ENCODE measurements at places on chromosomes 12 and 14.

DNA sequence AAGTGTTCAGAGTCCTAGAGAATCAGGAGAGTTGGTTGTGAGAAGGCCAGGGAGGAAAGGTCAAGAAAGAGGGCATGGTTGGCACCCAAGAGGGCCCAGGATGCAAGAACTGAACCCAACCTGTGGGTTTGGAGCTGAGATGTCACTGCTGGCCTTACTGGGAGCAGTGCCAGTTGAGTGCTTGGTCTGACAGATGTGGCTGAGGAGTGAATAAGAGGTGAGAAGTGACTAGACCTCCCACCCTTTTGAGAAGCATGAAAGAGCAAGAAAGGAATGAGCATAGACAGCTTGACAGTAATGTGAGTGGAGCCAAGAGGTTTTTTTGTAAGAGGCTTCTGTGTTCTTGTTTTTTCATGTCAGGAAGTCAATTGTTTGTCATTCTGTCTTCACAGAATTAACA, 95.3 kb downstream of the FGD4 start:
- no peaks in the 10 kb centered on the region for H3K4me1 ChIP-seq
- H3K27ac ChIP-seq: no peak overlapping the region
- no peaks in the 10 kb centered on the region for H3K36me3 ChIP-seq
- H3K4me3 ChIP-seq: no peak overlapping the region
- H3K27me3 ChIP-seq: no peaks in the 10 kb centered on the region

GRCh38 chr12:2792671-2793500, 1.9 kb upstream of the FKBP4 start:
- peaks cover 8% of the 10 kb centered on the region for H3K36me3 ChIP-seq
- H3K27me3 ChIP-seq: peaks cover 16% of the 10 kb centered on the region
- no peak overlapping the region for H3K4me3 ChIP-seq
- H3K4me1 ChIP-seq: peaks cover 8% of the 10 kb centered on the region
- no peak overlapping the region for H3K27ac ChIP-seq
- no peak for DNase-seq

- H3K36me3 ChIP-seq: peaks cover 33% of the 10 kb centered on the region
- H3K27ac ChIP-seq: peak overlapping the region; percentile 57
- H3K4me3 ChIP-seq: no peak overlapping the region
- peak; percentile 68 for DNase-seq
- H3K4me1 ChIP-seq: peaks cover 69% of the 10 kb centered on the region
Observed at GRCh38 chr12:124551268-124552144, 15.9 kb downstream of the NCOR2 start.

DNA sequence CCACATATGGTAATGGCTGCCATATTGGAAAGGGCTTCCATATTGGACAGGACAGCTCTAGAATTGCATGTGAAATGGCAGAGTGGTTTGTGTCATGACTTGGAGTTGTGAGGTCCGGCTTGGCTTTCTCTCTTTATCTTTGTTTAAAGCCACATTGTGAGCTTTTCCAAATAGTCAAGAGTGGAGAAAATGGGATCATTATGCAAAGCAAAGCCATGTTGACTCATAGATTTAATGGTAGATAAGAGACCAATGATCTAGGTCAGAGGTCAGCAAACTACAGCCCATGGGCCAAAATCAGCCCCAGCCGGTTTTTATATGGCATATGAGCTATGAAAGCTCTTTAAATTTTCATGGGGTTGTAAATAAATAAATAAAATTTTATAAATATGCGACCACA, 449.1 kb downstream of the BCL11B start:
- no peaks in the 10 kb centered on the region for H3K36me3 ChIP-seq
- no peaks in the 10 kb centered on the region for H3K4me1 ChIP-seq
- H3K27me3 ChIP-seq: no peaks in the 10 kb centered on the region
- DNase-seq: no peak
- no peak overlapping the region for H3K4me3 ChIP-seq

- peaks cover 20% of the 10 kb centered on the region for H3K36me3 ChIP-seq
- DNase-seq: peak; percentile 55
- peaks cover 3% of the 10 kb centered on the region for H3K4me1 ChIP-seq
- no peak overlapping the region for H3K4me3 ChIP-seq
Observed at GRCh38 chr12:15977999-15978951, 67.1 kb downstream of the DERA start.

- H3K36me3 ChIP-seq: peaks cover 92% of the 10 kb centered on the region
- no peaks in the 10 kb centered on the region for H3K27me3 ChIP-seq
- no peak for DNase-seq
- peaks cover 2% of the 10 kb centered on the region for H3K4me1 ChIP-seq
- H3K4me3 ChIP-seq: no peak overlapping the region
Observed at GRCh38 chr12:122483969-122484368, 16.8 kb downstream of the ZCCHC8 start.

- H3K4me1 ChIP-seq: peaks cover 17% of the 10 kb centered on the region
- peak; percentile 85 for DNase-seq
- peaks cover 47% of the 10 kb centered on the region for H3K36me3 ChIP-seq
- H3K27me3 ChIP-seq: no peaks in the 10 kb centered on the region
Observed at GRCh38 chr12:8038659-8039114, 6.2 kb downstream of the FOXJ2 start.

GRCh38 chr14:28754209-28754985, 12.2 kb upstream of the FOXG1 start:
- H3K27me3 ChIP-seq: peaks cover 62% of the 10 kb centered on the region
- peak; percentile 52 for DNase-seq
- no peak overlapping the region for H3K4me3 ChIP-seq
- H3K4me1 ChIP-seq: peaks cover 7% of the 10 kb centered on the region
- H3K36me3 ChIP-seq: no peaks in the 10 kb centered on the region

- H3K27me3 ChIP-seq: peaks cover 15% of the 10 kb centered on the region
- H3K36me3 ChIP-seq: no peaks in the 10 kb centered on the region
- no peak overlapping the region for H3K27ac ChIP-seq
- peaks cover 4% of the 10 kb centered on the region for H3K4me1 ChIP-seq
Observed at GRCh38 chr14:53743371-53743770, 213.3 kb downstream of the BMP4 start.

GRCh38 chr14:52399104-52399503, 85.0 kb downstream of the PTGER2 start:
- H3K4me3 ChIP-seq: no peak overlapping the region
- H3K27me3 ChIP-seq: no peaks in the 10 kb centered on the region
- DNase-seq: no peak
- no peaks in the 10 kb centered on the region for H3K36me3 ChIP-seq

DNA sequence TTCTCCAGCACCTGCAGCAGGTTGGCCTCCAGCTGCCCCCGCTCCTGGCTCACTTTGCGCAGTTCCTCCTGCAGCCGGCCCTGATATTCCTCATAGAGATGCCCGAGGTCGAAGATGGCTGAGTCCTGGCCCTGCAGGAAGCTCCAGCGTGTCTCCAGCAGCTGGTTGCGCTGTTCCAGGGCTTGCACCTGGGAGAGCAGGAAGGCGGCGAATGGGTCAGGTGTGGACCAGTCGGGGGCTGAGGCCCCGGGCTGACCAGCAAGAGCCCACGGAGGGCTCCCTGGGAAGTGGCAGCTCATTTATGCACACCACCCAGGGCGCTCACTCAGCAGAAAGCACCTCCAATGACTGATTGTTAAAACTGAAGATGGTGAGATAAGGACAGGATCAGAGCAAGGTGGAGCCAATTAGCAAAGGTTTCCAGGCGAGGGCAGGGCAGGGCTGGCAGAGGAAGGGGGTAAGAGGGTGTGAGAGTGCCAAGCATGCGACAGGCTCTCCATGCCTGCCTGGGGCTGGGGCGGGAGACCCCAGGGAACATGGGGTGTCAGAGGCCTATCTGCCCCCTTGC, 6.3 kb downstream of the KRT80 start:
- H3K4me1 ChIP-seq: peaks cover 86% of the 10 kb centered on the region
- H3K4me3 ChIP-seq: no peak overlapping the region
- H3K36me3 ChIP-seq: peaks cover 5% of the 10 kb centered on the region

GRCh38 chr12:131561051-131561450, 149.8 kb upstream of the SFSWAP start:
- peaks cover 25% of the 10 kb centered on the region for H3K27me3 ChIP-seq
- no peak for DNase-seq
- H3K36me3 ChIP-seq: no peaks in the 10 kb centered on the region
- no peak overlapping the region for H3K4me3 ChIP-seq

GRCh38 chr12:58844161-58844560, 76.1 kb downstream of the LRIG3 start:
- H3K27me3 ChIP-seq: no peaks in the 10 kb centered on the region
- no peak for DNase-seq
- no peak overlapping the region for H3K4me3 ChIP-seq
- peaks cover 6% of the 10 kb centered on the region for H3K36me3 ChIP-seq

DNA sequence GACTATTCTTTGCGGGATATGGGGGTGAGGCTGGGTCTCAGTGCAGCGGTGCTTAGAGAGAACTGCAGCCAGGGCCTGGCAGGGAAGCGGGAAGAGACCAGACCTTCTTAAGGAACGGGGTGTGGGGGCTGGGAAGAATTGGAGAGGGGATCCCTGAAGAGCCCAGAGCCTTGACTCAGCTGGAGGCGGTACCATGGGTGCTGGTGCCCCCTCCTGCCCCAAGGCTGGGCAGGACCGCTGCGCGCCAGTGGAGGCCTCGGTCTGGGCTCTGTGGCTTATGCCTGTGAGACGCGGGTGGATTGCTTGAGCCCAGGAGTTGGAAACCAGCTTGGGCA, 1.3 kb upstream of the RNU7-1 start:
- H3K4me3 ChIP-seq: peak overlapping the region; percentile 30
- H3K27ac ChIP-seq: peak overlapping the region; percentile 47
- no peak for DNase-seq
- H3K4me1 ChIP-seq: peaks cover 42% of the 10 kb centered on the region

DNA sequence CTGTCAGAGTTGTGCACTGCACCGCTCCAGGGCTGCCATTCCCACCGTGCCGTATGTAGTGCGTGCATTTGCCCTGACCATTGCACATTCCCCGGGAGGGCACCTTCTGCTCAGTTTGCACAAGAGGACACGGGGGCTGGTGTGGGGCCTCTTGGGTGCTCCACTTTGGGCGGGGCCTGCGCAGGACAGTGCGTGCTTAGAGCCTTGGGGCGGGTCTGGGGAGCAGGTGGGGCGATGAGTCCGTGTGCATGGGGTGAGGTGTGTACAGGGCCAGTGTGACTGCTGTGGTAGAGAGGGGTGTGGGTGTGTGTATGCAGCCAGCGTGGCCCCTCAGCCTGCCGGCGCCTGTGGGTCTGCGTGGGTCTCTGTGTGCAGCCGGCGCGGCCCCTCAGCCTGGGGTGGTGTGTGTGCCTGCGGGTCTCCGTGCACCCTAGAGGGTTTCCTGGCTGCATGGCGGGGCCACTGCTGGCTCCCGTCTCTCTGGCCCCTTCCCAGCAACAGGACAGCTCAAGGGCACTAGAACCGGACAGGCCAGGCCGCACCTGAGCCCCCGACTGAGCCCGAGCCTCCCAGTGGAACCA, 31.9 kb downstream of the FBRSL1 start:
- H3K4me1 ChIP-seq: peaks cover 67% of the 10 kb centered on the region
- DNase-seq: no peak
- H3K27me3 ChIP-seq: no peaks in the 10 kb centered on the region
- H3K4me3 ChIP-seq: no peak overlapping the region

GRCh38 chr14:36035675-36036074, 140.8 kb downstream of the PTCSC3 start:
- no peaks in the 10 kb centered on the region for H3K36me3 ChIP-seq
- H3K4me3 ChIP-seq: no peak overlapping the region
- H3K27me3 ChIP-seq: no peaks in the 10 kb centered on the region

DNA sequence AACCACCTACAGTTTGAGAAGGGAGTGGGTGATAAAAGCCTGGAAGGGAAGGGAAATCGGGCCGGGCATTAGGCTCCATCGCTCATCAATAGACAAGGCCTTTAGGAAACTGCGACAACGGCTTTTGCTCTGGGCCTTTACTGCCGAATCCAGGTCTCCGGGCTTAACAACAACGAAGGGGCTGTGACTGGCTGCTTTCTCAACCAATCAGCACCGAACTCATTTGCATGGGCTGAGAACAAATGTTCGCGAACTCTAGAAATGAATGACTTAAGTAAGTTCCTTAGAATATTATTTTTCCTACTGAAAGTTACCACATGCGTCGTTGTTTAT, 261 bp upstream of the RNU7-1 start:
- peak overlapping the region; percentile 94 for H3K27ac ChIP-seq
- H3K36me3 ChIP-seq: peaks cover 46% of the 10 kb centered on the region
- peaks cover 34% of the 10 kb centered on the region for H3K4me1 ChIP-seq
- DNase-seq: peak; percentile 97
- no peaks in the 10 kb centered on the region for H3K27me3 ChIP-seq
- no peak overlapping the region for H3K4me3 ChIP-seq

DNA sequence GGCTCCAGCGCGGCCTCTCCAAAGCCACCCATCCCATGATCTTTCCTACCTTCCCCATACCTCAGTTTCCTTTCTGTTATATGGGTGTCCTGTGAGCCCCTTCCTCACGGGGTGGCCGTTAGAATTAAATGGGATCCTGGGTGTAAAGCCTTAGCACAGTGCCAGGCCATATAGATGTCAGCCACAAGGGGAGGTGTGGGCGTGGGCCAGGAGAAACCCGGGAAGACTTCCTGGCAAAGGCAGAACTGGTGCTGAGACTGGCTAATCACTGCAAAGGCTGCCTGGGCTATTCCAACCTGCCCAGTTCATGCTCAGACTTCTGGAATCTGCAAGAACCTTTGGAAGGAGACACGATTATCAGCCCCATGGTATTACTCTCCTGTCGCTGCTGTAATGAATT, 11.0 kb upstream of the NCOR2 start:
- no peaks in the 10 kb centered on the region for H3K27me3 ChIP-seq
- DNase-seq: no peak
- no peak overlapping the region for H3K4me3 ChIP-seq
- no peak overlapping the region for H3K27ac ChIP-seq
- peaks cover 8% of the 10 kb centered on the region for H3K4me1 ChIP-seq

DNA sequence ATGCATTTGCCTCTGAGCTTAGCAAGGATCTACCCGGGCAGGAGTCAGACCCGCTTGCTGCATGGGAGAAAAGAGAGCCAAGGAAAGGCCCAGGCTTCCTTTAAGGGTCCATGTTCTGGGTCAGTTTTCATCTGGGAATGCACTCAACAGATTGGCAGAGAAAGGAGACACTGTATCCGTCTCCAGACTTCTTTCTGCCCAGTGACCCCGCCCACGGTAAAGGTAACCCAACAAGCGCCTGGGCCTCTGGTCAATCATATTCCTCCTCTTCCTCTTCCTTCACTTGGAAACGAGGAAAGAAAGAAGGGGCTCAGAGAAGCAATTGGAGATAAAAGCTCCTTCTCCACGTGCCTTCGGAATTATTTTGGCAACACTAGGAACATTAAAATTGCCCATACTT, 27.1 kb upstream of the TCP11L2 start:
- H3K4me1 ChIP-seq: no peaks in the 10 kb centered on the region
- DNase-seq: no peak
- peaks cover 4% of the 10 kb centered on the region for H3K27me3 ChIP-seq
- no peak overlapping the region for H3K27ac ChIP-seq

GRCh38 chr12:4564818-4565217, 2.8 kb downstream of the DYRK4 start:
- DNase-seq: no peak
- peaks cover 8% of the 10 kb centered on the region for H3K4me1 ChIP-seq
